ENCODE measurements at places on chromosomes 4 and X.

- DNase-seq, result no peak
Measured at GRCh38 chr4:2800691-2801596, 8.1 kb downstream of the SH3BP2 start.

DNA sequence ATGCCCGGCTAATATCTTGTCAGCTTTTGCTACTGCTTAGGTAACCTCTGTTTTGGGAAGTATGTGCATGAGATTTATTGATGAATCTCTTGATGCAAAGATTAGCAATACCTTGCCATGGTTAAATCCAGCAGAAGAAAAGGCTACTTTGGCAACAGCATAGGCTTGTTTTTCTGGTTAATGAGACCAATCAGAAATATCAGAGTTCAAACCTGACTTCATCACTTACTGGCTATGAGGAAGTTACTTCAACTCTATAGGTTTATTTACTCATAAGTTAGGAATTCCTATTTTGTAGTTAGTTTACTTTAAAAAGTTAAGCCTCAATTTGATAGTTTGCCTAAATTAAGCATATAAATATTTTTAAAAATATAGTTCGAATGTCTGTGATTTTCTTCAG, 93.1 kb downstream of the PDLIM5 start:
- no peak for DNase-seq

DNA sequence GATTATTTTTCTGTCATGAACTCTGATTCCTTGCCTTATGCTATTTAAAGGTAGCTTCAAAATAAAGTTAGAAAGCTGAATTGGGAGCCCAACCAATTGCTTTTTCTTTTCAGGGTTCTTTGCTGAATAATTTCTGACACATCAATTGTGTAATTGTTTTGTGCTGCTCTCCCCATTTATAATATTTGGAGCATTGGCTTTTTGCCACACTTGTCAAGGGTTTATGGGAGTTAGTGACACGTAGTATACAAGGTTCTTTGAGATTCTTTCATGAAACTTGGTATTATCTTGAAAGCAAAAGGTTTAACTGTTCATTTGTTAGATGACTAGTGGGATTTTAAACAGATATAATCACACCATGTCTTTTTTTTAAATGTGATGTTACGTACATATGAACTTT, 80.9 kb downstream of the POLA1 start:
- DNase-seq, result no peak

GRCh38 chr4:4838936-4839810, 20.3 kb upstream of the MSX1 start:
- DNase-seq, result no peak

DNA sequence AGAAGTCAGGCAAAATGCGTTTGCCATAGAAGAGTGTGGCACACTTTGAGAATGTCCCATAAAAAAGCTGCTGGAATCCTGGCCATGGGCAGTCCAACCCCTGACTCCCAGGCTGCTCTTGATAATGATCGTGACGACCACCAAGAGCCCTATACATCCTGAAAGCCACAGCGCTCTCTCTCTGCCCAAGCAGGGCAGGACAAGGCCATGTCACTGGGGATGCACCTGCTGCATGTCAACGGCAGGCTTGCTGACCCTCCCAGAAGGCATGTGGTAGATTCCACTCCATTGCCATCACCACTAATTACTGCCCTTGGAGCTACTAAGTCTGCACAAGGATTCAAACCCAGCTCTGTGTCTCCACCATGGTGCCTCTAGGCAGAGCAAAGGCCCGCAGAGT, 144.5 kb downstream of the EVC2 start:
- DNase-seq, result no peak
